Amygdala (tissue), 56 donors: ENCODE measurements at places on chromosomes 11 and 22.

DNA sequence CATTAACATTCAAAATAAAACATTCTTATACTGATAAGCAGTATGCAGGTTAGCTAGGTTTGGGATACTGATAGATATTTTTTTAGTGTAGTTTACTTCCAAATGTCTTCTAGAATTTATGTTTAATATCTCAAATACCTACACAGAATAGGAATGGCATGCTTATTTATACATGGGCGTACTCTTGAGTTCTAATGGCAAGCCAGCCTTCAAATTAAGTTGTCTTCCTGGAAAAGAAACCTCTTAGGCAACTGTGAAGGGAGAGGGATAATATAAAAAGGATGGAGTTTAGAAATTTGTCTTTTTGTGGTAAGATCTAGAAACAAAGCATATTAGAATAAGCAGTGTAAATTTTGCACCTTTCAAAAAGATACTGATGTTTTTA is 65.4 kb downstream of the MTMR3 start:
- no peak for DNase-seq

DNA sequence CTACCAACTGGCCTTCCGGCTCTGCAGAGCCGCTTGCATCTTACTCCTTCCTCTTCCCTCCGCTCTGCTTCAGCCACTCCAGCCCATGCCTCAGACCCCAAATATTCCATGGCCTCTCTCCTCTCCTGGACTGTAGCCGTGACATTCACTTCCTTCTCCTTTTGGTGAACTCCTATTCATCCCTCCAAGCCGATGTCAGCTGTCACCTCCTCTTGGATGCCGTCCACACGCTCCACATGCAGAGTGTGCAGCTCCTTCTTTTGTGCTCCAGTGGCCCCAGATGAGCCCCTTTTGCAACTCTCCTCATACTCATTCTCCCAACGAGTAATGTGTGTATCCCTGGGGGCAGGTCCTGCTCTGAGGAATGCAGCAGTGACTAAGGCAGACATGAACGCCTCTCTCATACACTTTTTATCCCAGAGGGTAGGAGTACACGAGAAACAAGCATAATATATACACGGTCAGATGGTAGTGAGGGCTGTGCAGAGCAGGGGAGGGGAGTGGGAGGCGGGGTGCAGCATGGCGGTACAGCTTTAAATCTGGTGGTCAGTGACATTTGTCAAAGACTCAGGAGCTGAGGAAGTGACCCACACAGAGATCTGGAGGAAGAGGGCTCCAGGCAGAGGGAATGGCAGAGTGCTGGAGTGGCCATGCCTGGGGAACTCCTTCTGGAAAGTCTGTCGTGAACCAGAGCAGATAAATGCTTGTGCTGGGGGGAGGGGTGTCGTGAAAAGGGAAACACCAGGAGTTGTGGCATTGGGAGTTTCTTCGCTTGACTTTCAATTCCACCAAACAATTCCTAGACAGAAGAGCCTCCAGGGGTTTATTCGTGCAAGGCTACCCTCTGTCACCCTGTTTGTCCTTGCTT is 83.8 kb upstream of the ATXN10 start:
- DNase-seq: no peak

DNA sequence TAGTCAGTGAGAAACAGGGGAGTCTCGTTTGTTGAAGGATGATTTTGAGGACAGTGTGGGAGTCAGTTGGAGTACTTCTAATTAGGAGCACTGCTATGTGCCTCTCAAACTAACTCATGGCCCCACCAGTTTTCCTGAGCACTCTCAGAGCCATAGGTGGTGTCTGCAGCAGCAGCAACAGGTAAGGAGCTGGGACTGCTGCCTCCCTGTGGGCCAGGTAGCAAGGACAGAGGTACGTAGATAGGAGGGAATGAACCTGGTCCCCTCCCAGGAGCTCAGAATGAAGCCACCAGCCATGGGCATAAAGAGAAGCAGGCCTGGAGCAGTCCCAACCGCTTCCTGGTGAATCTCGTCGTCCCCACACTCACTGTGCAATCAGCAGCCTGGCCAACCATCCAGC is 183.4 kb downstream of the BUD13 start:
- DNase-seq: no peak

DNA sequence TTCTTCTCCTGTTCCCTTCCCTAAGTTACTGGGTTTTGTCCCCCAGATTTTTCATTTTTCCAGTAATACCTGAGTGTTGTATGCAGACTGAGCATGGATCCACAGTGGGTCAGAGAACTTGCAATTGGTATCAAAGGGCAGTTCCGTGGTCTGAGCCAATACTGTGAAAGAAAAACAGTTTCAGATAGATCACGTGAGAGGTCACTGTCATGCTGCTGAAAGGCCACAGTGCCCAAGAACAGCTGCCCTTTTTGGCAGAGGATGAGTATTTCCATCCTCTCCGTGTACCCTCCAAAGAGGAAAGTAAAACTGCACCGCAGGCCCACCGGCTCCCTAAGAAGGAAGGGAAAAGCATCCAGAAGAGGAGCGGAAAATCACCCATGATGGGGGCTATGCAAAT is 73.0 kb upstream of the TBCEL start:
- DNase-seq: no peak
